Temporal lobe (tissue), 4 donors: ENCODE measurements at places on chromosomes 5 and 9. TPM values are rescaled to one million over a fixed set of nuclear protein-coding genes. Genes with fewer than 3 reads are reported as not detected.

The PHF24 gene
- total RNA-seq: 25.6 TPM

The SPAAR gene
- total RNA-seq: 0.25 TPM

The PRDM9 gene
- not detected for total RNA-seq

The TMEM215 gene
- total RNA-seq: 0.25 TPM

The CSF1R gene
- total RNA-seq: 6.4 TPM

The PCDHGA12 gene
- 7.9 TPM for total RNA-seq

The HAND1 gene
- not detected for total RNA-seq

The FSTL4 gene
- 0.98 TPM for total RNA-seq

The FGF10 gene
- 1.7 TPM for total RNA-seq

The PCDHGB2 gene
- 7.1 TPM for total RNA-seq

The SLC36A2 gene
- total RNA-seq: not detected

The KCNIP1 gene
- 15.0 TPM for total RNA-seq

The CEP120 gene
- total RNA-seq: 30.2 TPM

The ANKRD55 gene
- 1.2 TPM for total RNA-seq

The GDA gene
- total RNA-seq: 22.6 TPM

The SLC6A19 gene
- under 0.01 TPM for total RNA-seq

The ABO gene
- total RNA-seq: not detected

The NPR3 gene
- total RNA-seq: 15.2 TPM

The CEMIP2 gene
- 47.0 TPM for total RNA-seq

The HNRNPA0 gene
- 40.1 TPM for total RNA-seq

The PLK2 gene
- 621 TPM for total RNA-seq

The ACOT12 gene
- 0.98 TPM for total RNA-seq

The CDKN2B gene
- 0.25 TPM for total RNA-seq

The SLC22A5 gene
- total RNA-seq: 6.1 TPM

The TMEM252 gene
- total RNA-seq: not detected

The PLAC8L1 gene
- 0.25 TPM for total RNA-seq

The SH3GL2 gene
- 47.9 TPM for total RNA-seq

The PCDHGA7 gene
- 8.1 TPM for total RNA-seq

The F2RL1 gene
- total RNA-seq: 2.2 TPM

The ANKS6 gene
- 3.4 TPM for total RNA-seq

The PDE8B gene
- total RNA-seq: 8.9 TPM

The CD274 gene
- total RNA-seq: 0.49 TPM

The SH3RF2 gene
- 0.25 TPM for total RNA-seq

The KIF24 gene
- 1.2 TPM for total RNA-seq

The PDCD1LG2 gene
- total RNA-seq: 0.25 TPM

The PLCXD3 gene
- 7.6 TPM for total RNA-seq

The STPG3 gene
- not detected for total RNA-seq

The NDUFA8 gene
- total RNA-seq: 21.6 TPM

The PKD2L2 gene
- total RNA-seq: under 0.01 TPM

The LCN12 gene
- 0.74 TPM for total RNA-seq

The CDKN2A gene
- 1.5 TPM for total RNA-seq

The SPATA31E1 gene
- total RNA-seq: not detected

The PCDHB5 gene
- 7.6 TPM for total RNA-seq

The IFNA2 gene
- not detected for total RNA-seq

The LCN2 gene
- total RNA-seq: 0.25 TPM

The FBN2 gene
- 8.1 TPM for total RNA-seq

The TAF11L5 gene
- total RNA-seq: not detected

The ANKRD20A1 gene
- total RNA-seq: 2.0 TPM

The FLT4 gene
- 2.0 TPM for total RNA-seq

The IFNB1 gene
- total RNA-seq: not detected

The NEUROG1 gene
- 0.49 TPM for total RNA-seq

The EIF4EBP3 gene
- not detected for total RNA-seq

The SPINK6 gene
- not detected for total RNA-seq

The GNE gene
- 34.7 TPM for total RNA-seq

The IDNK gene
- total RNA-seq: 3.7 TPM
